ENCODE measurements at places on chromosomes 7 and 10. TPM values are rescaled to one million over a fixed set of nuclear protein-coding genes. Genes with fewer than 3 reads are reported as not detected.

The SEMA3E gene
- not detected for total RNA-seq

The TNS3 gene
- 0.24 TPM for total RNA-seq

DNA sequence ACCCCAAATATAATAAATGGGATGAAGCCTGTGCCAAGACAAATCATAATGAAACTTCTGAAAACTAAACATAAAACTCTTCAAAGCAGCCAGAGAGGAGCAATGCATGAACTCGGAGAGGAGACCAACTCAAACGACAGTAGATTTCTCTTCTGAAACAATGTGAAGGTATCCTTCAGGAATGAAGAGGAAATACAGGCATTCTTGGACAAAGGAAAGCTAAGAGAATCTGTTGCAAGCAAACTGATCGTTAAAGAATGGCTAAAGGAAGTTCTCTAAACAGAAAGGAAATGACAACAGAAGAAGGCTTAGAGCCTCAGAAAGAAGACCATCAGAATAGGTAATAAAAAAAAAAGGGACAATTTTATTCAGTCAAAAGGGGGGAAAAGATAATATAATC is 6.6 kb downstream of the GNA12 start:
- no peak for DNase-seq

DNA sequence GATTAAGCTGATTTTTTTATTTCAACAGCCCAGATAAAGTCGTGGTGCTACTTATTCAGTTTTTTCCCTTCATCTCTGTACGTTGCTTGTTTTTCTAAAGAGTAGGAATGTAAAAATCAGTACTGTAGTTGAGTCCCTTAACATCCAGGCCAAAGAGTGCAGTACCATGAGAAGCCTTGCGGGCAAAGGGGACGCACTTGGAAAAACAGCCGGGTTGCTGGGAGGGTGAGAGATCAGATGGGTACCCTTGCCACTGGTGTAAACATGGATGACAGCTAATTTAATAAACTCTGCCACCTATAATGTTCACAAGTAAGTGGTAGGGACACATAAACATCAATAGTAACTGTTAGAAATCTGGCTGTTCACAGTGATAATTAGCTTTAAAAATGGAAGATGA is 175.9 kb downstream of the POU6F2 start:
- no peak for DNase-seq

DNA sequence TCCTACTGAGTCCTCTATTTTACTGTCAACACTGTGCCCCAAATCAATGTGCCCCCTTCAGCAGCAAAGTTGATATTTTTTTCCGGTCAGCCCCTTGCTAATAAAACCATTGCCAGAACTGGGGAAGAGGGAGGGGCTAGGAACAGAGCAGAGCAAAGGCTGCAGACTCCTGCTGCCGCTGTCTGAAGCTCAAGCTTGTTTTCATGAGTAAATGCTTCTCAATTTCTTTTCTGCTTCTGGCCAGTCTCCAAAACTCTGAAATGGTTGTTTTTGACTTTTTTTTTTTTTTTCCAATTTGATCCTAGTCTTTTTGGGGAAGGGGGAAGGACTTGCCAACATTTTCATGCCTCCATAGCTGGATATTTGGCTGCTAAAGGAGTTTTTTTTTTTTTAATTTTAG is 26.7 kb upstream of the PROSER2 start:
- no peak for DNase-seq

GRCh38 chr7:8149222-8149621 is 112.7 kb downstream of the ICA1 start:
- no peak for DNase-seq

GRCh38 chr10:24292304-24293293 is 83.7 kb downstream of the KIAA1217 start:
- DNase-seq: no peak

DNA sequence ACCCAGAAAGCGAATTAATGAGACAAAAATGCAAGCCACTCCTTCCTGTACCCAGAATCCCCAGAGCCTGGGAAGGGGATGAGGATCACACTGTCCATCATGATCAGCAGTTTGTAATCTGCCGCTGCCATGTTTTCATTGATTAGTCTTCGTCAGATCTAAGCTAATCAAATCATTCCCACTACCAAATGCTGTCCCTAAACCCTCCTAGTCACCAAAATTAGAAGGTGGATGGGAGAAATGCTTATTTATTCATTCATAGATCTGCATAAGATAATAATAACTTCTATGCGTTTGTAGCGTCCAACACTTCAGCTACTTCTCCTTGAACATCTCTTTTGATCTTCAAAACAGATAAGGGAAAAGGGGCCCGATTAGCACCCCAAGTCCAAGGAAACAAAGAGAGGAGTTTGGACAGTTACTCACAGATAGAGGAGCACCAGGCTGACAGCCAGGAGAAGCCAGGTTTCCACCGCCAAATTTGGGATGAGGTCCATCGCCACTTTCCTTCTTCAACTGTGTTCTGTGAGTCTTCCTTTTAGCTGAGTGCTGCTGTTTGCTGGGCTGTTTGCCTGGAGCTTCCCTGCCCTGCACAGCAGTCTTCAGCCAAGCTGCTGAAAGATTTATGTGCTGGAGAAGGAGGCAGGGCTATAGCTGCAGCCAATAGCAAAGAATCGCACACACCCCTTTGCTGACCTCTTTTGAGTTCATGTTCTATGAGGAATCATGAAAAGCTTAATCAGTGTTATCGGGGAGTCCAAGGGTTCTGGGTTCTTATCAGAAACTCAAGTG is at the start of gene CYP3A5:
Gene CYP3A5 (minus strand): TSS at position 597 of the 792 bp plus-strand sequence. CDS start 100 bp downstream, at position 497.
- no peak for DNase-seq
